Stimulated activated CD4-positive, alpha-beta T cell treated with anti-CD3 and anti-CD28 coated beads, Interleukin-1b, Interleukin-23, amount 100 ng/mL, for 4 hours (primary cell): ENCODE measurements at places on chromosomes 3 and 15.

DNA sequence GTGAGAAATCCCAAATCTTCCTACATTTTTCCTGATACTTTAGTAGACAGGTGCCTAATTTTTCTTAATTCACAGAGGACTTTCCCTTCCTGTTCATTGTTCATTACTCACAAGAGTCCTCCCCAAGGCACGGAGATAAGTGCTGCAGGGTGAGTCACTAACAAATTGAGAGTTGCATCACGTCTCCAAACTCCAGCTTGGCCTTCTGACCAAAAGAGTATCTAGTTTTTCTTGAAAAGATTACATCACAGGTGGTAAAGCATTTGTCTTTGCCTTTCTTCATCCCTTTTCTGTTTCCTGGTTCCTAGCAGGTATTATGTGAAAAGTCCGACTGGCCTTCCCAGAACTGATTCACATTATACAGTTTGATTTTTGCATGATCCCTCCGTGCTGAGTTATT lies 24.9 kb upstream of the RASGRP1 start:
- DNase-seq = no peak

DNA sequence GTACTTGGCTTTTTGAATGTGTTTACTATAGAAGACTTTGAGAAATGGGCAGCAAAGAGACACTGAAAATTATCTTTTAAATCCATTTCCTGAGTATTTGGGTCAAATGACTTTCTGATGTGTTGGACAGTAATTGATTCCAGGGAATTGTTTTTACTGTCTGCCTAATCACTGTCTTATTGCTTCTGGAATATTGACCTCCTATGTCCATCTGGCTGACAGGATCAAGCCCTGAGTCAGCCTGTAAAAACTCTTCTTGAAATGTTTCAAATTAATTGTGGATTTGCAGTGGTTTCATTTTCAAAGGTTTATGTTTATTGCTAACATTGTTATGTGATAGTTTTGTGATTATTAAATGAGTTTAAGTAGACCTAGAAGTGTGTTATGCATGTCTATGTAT lies 50.6 kb upstream of the MLF1 start:
- DNase-seq = no peak

DNA sequence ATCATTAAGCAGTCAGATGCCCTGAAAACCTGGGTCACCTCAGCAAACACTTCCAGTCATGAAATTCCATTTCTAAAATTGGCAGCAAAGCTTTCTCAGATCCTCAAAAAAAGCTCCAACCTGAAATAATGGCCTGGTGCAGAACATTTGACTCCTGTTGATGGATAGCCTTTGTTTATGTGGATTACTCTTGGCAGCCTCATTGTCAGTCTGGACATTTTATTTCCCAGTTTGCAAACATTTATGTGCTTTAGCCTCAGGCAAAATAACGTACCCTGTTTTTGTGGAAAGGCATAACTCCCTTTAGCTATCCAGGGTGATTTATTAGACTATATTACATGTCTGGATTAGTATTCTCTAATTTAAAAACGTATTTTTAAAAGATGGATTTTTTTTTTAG lies 53.9 kb downstream of the PXYLP1 start:
- DNase-seq = no peak

- DNase-seq = no peak
These were observed 88.6 kb upstream of the GSK3B start for GRCh38 chr3:120182613-120183511.

GRCh38 chr15:90058775-90059174 lies 43.5 kb downstream of the IDH2 start:
- no peak for DNase-seq

GRCh38 chr3:14428087-14429033 lies 26.0 kb downstream of the SLC6A6 start:
- DNase-seq = no peak

- DNase-seq = no peak
These were observed 18.8 kb downstream of the ATP11B start for GRCh38 chr3:182812123-182812522.

DNA sequence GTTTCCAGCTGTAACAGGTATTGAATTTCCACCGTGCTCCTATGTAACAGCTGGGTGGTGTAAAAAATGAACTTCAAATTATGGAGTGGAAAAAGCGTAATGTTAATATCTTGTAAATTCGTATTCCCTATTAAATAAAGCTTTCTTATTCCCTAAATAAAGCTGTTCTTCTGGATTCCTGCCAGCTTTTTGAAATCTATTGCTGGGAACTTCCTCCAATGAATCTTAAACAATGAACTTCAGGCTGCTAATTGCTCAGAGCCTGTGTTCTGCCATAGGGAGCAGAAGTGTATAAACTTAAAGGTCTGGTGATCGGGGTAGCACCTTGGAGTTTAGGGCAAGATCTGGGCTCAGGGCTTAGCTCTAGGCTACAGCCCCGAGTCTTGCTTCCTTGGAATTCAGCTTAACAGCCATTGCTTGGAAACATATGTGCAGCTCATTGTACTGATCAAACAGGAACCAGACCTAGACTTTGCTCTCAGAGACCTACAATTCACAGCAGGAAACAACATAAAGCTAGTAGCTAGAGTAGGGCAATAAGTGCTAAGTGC lies 1.4 kb downstream of the ARL14 start:
- no peak for DNase-seq

GRCh38 chr3:16740515-16740914 lies 135.3 kb upstream of the DAZL start:
- no peak for DNase-seq

DNA sequence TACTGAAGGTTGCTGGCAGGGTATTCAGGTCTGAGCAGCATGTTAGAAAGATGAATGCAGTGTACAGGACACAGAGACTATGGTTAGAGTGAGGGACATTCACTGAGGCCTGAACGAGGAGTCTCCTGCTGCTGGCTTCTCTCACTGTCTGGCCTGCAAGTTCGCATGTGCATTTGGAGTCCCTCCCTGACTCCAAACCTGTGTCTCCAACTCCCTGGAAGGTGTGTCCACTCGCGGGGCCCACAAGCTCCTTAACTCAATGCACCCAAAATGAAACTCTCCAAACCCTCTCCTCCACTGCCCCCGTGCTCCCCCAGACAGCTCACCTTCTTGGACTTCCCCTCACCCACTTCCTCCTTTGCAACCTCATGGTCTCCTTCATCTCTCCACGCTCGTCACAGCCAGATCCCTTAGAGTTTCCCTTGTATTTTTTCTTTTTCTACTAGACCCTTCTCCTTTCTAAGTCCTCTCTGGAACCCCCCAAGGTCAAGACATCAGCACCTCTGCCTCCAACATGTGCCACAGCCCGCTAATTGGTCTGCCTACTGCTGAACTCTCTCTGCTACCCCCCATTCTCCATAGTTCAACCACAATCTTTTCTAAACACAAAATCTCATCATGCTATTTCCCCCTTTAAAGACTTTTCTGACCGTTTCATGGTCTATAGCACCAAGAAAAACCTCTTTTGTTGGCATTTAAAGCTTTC lies 58.3 kb downstream of the HES1 start:
- no peak for DNase-seq

- no peak for DNase-seq
These were observed 307.9 kb downstream of the TLE3 start for GRCh38 chr15:69789648-69790393.

GRCh38 chr15:77650265-77650664 lies 17.6 kb upstream of the LINGO1 start:
- DNase-seq = no peak

GRCh38 chr3:27125821-27126501 lies 243.2 kb downstream of the NEK10 start:
- DNase-seq = no peak

GRCh38 chr3:11703146-11703545 lies 59.4 kb upstream of the VGLL4 start:
- no peak for DNase-seq

DNA sequence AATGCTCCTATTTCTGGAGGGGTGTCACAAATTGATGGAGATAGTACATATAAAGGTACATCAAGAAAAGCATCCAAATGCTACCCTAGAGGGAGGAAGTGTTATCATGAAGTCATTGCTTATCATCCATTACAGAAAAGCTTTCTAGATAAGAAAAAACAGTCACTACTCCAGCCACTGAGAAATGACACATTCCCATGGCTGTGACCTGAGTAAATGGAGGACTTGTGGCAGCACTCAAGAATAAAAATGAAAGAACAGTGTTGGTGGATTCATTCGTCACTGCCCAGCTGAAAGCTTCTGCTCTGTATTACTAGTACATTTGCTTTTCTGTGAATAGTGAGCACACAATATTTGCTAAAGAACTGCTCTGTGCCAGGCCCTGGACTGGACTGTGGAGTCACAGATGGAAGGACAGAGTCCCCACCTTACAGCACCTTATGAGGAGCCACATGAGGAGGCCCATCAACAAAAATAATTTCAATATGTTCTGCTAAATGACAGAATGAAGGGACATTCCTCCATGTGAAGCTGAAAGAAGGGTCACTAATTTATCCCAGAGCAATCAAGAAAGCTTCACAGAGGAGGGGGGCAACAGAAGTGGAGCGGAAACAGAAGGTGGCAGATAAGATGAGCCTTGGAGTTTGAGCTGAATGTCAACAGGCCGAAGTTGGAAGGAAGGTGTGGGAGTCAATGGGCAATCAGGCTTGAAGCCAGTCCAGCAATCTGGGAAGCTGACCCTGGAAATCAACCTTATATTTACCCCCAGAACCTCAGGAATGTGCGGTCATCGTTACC lies 343.5 kb upstream of the TRIM42 start:
- DNase-seq = no peak
